ENCODE measurements at places on chromosomes 5 and 9. TPM values are rescaled to one million over a fixed set of nuclear protein-coding genes. Genes with fewer than 3 reads are reported as not detected.

Gene SLU7
- 42.8 TPM for total RNA-seq

Gene TESK1
- 36.0 TPM for total RNA-seq

Gene SH2D3C
- total RNA-seq: 9.0 TPM

Gene NR2F1
- total RNA-seq: 1.5 TPM

Gene C5orf52
- total RNA-seq: not detected

Gene GRM6
- not detected for total RNA-seq

Gene KCNV2
- not detected for total RNA-seq

Gene SLC28A3
- 0.22 TPM for total RNA-seq

Gene HTR4
- not detected for total RNA-seq

Gene SLC34A1
- total RNA-seq: not detected

Gene BARHL1
- not detected for total RNA-seq

Gene SLC24A2
- not detected for total RNA-seq

Gene NEUROG1
- not detected for total RNA-seq

Gene EXD3
- 8.6 TPM for total RNA-seq

Gene GRXCR2
- total RNA-seq: not detected

Gene ACSL6
- 0.17 TPM for total RNA-seq

Gene GPX3
- total RNA-seq: 5,163 TPM

Gene AKNA
- 25.3 TPM for total RNA-seq

Gene CORO2A
- 10.4 TPM for total RNA-seq

Gene DOCK2
- 52.4 TPM for total RNA-seq

Gene SPATA31C1
- not detected for total RNA-seq

Gene PDE8B
- 47.1 TPM for total RNA-seq

Gene MCIDAS
- not detected for total RNA-seq

Gene NDUFB6
- 66.7 TPM for total RNA-seq

Gene CAVIN4
- 0.44 TPM for total RNA-seq

Gene IPO11
- 37.2 TPM for total RNA-seq

Gene TMC1
- total RNA-seq: not detected

Gene CCNO
- 0.44 TPM for total RNA-seq

Gene LRRC26
- not detected for total RNA-seq

Gene LCN2
- not detected for total RNA-seq

Gene NDUFS6
- total RNA-seq: 34.8 TPM

Gene CAMK4
- 0.44 TPM for total RNA-seq

Gene CD14
- 114 TPM for total RNA-seq

Gene SPACA9
- total RNA-seq: 4.2 TPM

Gene KYAT1
- total RNA-seq: 2.4 TPM

Gene HAVCR2
- total RNA-seq: 122 TPM

Gene C9orf152
- not detected for total RNA-seq

Gene RFK
- 17.8 TPM for total RNA-seq

Gene LHX2
- total RNA-seq: not detected

Gene PCDHGA5
- total RNA-seq: 3.6 TPM

Gene HMMR
- 2.0 TPM for total RNA-seq

Gene AGXT2
- not detected for total RNA-seq

Gene GFI1B
- total RNA-seq: not detected

Gene IL4
- not detected for total RNA-seq

Gene ADAMTS13
- total RNA-seq: 2.0 TPM

Gene HRCT1
- total RNA-seq: 17.9 TPM
